ENCODE measurements at places on chromosomes 1 and 21.

- DNase-seq, result no peak
These were observed 243.5 kb downstream of the TGFB2 start for GRCh38 chr1:218588540-218589172.

GRCh38 chr1:178017517-178017916 is 47.7 kb upstream of the SEC16B start:
- no peak for DNase-seq

- DNase-seq, result no peak
These were observed 5.1 kb downstream of the CTNNBIP1 start for GRCh38 chr1:9905010-9905409.

DNA sequence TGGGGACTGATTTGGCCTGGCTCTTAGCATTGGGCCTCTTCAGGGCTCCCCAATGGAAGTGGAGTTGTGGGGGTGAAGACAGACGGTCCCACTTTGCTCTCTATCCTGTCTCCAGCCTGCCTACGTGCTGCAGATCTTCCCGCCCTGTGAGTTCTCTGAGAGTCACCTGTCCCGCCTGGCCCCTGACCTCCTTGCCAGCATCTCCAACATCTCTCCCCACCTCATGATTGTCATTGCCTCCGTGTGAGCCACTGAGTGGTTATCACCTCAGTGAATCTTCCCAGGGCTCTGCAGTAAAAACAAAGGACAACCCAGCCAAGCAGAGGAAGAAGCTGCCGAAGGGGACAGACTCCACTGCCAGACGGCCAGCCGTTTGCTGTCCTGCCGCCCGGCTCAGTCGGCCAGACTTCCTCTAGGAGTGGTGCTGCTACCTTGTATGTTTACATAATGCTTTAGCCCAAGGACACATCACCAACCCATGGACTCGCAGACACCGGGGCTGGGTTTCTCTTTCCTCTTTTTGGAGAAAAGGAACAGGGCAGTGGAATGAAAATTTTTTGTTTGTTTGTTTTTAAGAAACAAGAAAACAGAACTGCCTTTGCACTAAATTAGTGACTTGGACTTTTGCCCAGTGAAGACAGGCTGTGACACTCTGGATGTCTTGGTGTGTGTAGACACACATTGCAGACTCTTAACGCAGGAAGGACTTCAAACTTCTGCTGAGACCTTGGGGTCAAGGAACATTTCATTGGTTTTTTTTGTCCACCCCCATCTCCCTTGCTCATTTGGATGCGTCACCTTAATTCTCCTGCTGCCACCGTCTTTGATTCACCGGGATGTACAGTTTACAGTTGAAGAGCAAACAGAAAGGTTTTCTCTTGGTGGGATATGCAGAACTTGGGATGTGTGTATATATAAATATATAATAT is 36.5 kb downstream of the ZBTB17 start:
- no peak for DNase-seq

DNA sequence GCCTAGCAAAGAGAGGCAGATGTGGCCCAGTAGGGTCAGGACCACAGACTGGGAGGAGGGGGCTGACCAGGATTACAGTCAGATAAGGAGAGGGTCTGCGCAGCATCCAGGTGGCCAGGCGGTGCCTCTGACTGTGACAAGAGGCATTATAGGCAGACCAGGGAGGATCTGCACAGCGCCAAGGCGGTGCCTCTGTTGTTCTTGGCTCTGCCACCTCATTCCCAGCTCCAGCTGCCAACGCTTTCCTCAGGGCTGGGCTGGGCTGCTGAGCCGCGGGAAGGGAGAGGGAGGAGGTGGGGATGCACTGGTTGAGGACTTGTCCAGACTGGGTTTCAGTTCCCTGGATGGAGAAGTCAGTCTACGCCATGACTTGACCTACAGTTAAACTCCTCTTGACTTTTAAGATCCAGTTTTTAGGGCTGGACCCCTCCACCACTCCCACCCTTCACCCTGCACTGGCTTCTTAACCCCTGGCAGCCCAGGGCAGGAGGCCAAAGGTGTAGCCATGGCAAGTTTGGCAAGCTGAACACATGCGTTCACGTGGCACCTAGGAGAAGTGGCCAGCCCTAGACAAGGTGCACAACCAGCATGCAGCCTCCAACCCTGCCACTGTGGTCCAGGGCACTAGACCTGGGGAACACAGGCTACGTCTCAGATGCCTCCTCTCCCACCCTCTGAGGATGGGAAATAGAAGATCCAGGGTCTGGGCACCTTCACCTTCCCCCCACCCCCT is 4.5 kb upstream of the CRABP2 start:
- DNase-seq, result no peak

DNA sequence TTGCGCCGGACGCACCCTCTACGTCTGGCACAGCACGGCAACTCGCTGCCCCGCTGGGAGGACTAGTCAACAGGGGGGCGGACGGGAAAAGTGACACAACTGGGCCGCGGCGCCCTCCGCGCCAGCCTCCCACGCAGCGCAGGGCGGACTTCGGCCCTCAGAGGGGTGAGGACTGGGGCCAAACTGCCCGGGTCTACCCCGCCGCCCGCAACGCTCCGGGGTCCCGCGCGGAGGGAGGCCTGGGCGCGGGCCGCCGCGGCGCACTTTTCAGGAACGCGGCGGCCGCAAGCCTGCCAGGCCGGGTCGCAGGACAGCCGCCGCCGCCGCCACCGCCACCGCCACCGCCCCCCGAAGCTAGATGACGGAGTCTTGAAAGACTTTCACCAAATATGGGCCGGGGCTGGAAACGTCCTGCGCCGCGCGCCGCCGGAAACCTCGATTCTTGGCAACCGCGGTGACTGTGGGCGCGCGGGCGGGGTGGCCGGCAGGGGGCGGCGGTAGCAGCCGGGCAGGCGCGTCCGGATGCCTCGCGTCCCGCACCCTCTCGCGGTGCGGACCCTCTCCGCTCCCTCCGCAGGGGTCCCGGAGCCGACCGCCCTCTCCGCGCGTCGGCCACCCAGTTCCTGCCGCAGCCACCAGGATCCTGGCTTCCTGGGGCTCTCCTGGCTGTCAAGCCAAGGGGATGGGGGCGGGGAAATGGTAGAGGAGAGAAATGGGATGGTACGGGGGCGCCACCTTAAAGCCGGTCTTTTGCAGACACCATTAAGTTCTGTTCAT is 3.7 kb upstream of the CCN1 start:
- DNase-seq, result no peak

DNA sequence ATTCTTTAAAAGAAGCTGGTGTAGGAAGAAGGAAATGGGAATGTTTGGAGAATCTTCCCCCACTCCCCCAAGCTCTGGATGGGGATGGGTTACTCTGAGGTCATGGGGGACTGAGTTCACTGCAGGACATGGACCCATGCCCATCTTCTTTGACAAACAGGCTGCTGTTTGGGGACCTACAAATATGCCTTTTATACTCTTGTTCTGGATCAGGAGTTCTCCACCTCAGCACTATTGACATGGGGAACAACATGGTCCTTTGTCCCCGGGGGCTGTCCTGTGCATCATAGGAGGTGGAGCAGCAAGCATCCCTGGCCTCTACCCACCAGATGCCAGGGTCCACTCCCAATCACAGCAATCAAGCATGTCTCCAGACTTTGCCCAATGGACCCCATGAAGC is 365.8 kb upstream of the C1orf174 start:
- no peak for DNase-seq

All from stimulated activated CD8-positive, alpha-beta memory T cell treated with anti-CD3 and anti-CD28 coated beads, Interleukin-4, amount 100 ng/mL, for 1 hour (primary cell).